ENCODE measurements at places on chromosomes 7 and 10.

GRCh38 chr10:124681091-124681490 is 63.1 kb downstream of the FAM53B start:
- no peak for DNase-seq

- DNase-seq = no peak
Measured at GRCh38 chr10:97713826-97714400, 383 bp downstream of the MARVELD1 start.

GRCh38 chr7:35365523-35365922 is 111.6 kb upstream of the TBX20 start:
- DNase-seq = no peak

- DNase-seq = no peak
Measured at GRCh38 chr7:96361116-96361857, 39.4 kb upstream of the SLC25A13 start.

DNA sequence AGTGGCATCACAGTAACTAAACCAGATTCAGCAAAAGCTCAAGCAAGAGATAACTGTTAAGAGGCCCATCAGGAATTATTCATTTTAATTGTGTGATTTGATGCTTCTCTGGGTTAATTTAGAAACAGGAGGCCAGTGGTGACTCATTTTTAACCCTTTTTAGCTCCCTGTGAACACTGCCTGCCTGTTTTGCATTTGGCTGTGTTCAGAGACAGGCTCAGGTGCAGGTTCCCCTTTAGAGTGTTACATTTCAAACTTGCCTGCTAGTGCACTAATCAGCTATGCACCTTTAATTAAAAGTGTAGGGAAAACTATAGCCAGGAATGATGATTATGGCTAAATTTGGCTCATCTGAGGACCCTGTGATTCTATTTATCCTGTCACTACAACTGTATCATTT is 6.5 kb downstream of the STAMBPL1 start:
- no peak for DNase-seq

GRCh38 chr7:44695756-44696155 is 52.9 kb upstream of the ZMIZ2 start:
- DNase-seq = no peak

DNA sequence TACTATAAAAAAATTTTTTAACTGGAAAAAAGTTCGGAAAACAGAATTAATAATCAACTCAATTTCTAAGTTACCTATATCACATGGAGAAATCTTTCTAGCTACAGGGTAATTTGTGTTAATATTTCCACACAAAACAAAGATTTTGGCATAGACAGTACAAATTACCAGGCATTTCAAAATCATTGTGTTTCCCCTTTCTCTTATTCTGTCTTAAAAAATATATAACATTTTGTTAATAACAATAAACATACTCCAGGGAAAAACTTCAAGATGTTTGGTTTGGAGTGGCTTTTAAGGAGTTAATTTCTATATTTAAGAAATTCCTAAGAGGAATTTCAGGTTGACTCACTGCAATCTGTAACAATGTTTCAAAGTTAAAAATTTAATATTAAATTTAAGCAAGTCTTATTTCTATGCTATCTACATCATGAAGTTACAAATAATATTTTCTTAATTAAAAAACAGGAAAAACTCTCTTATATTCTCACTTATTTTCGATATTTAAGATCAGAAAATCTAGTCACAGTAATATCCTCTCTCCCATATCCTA is 132.6 kb downstream of the NRBF2 start:
- no peak for DNase-seq

DNA sequence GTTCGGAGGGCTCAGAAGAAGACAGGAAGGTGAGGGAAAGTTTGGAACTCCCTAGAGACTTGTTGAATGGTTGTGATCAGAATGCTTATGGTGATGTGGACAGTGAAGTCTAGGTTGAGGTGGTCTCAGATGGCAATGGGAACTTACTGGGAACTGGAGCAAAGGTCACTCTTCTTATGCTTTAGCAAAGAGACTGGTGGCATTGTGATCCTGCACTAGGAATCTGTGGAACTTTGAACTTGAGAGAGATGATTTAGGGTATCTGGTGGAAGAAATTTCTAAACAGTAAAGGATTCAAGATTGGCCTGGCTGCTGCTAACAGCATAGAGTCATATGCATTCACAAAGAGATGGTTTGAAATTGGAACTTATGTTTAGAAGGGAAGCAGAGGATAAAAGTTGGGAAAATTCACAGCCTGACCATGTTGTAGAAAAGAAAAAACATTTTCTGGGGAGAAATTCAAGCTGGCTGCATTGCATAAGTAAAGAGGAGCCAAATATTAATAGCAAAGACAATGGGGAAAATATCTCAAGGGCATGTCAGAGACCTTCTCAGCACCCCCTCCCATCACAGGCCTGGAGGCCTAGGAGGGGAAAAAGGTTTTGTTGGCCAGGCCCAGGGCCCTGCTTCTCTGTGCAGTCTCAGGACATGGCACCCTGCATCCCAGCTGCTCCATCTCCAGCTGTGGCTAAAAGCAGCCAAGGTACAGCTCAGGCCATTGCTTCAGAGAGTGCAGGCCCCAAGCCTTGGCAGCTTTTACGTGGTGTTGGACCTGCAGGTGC is 26.0 kb upstream of the ARHGAP12 start:
- DNase-seq = no peak

DNA sequence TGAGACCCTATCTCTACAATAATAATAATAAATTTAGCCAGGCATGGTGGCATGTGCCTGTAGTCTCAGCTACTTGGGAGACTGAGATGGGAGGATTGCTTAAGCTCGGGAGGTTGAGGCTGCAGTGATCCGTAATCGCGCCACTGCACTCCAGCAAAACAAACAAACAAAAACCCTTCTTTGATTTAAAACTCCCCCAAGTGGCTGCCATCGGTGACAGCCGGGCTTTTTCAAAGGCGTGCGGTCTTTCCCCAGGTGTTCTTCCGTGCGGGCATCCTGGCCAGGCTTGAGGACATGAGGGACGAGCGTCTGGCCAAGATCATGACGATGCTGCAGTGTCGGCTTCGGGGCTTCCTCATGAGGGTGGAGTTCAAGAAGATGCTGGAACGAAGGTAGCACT is 1.9 kb upstream of the MYH16 start:
- DNase-seq = no peak

- DNase-seq = no peak
Measured at GRCh38 chr10:1187855-1188557, 131.8 kb downstream of the WDR37 start.

- DNase-seq = no peak
Measured at GRCh38 chr7:2018569-2019460, 213.9 kb downstream of the MAD1L1 start.

GRCh38 chr10:46079831-46080585 is 33.9 kb upstream of the MSMB start:
- no peak for DNase-seq

GRCh38 chr7:378041-378420 is 88.1 kb downstream of the FOXL3 start:
- DNase-seq = no peak

GRCh38 chr10:106957823-106958588 is 206.5 kb downstream of the SORCS1 start:
- no peak for DNase-seq

GRCh38 chr7:20470726-20471125 is 140.0 kb downstream of the ITGB8 start:
- DNase-seq = no peak

- DNase-seq = no peak
Measured at GRCh38 chr10:77633376-77633775, 4.2 kb downstream of the KCNMA1 start.

GRCh38 chr10:89213191-89213808 is 6.2 kb upstream of the CH25H start:
- no peak for DNase-seq

- no peak for DNase-seq
Measured at GRCh38 chr7:157516311-157516710, 179.5 kb downstream of the DNAJB6 start.

GRCh38 chr10:48246501-48246900 is 28.0 kb downstream of the FRMPD2 start:
- no peak for DNase-seq

GRCh38 chr10:84820596-84820995 is 492.2 kb downstream of the CCSER2 start:
- no peak for DNase-seq

DNA sequence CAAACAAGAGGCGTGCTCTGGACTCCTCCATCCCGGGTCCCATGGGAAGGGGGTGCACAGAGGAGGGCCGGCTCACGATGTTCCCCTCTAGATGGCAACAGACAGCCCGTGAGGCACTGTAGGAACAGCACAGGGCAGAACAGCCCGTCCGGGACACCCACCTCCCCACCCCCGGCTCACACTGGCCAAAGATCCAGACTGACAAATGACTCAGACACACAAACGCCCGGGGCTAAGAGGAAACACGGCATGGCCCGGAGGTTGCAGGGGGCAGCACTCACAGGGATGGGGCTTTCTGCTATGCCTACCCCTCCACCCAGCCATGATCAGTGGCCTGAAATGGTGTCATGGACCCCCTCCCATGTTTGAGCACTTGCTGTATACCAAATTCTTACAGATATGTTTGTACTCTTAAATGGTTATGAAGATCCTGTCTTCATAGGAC is 4.9 kb upstream of the ELN start:
- no peak for DNase-seq

DNA sequence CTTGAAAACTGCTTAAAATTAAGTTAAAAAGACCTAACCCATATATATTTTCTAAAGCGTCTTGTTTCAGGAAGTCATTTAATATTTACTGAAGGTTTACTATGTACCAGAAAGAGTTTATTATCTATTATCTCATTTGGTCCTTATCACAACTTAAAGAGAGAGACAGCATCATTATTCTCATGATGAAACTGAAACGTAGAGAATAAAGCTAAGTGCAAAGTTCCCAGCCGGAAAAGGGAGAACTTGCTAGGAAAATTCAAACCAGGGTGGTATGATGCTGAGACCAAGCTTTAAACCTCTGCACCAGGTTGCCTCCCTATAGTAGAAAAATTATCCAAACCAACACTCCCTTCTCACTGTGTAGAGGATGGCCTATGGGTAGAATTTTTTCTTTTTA is 207.7 kb upstream of the BMPER start:
- no peak for DNase-seq

DNA sequence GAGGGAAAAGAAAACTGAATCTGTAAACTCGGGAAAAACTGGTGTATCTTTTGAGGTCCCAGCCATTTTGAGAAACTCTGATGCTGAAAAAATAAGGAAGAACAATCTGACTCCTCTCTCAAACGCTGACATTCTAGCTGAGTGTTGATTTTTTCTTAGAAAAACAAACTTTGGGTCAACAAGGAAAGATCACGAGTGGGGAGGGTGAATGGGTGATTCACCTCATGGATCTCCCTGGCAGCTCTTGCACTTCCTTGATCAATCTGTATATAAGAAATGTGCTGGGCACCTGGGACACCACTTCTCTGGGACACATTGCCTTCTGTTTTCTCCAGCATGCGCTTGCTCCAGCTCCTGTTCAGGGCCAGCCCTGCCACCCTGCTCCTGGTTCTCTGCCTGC is at the start of gene PIP:
PIP (plus strand) TSS at position 297 of the 400 bp plus-strand sequence; CDS start at position 337, 40 bp downstream.
- no peak for DNase-seq

DNA sequence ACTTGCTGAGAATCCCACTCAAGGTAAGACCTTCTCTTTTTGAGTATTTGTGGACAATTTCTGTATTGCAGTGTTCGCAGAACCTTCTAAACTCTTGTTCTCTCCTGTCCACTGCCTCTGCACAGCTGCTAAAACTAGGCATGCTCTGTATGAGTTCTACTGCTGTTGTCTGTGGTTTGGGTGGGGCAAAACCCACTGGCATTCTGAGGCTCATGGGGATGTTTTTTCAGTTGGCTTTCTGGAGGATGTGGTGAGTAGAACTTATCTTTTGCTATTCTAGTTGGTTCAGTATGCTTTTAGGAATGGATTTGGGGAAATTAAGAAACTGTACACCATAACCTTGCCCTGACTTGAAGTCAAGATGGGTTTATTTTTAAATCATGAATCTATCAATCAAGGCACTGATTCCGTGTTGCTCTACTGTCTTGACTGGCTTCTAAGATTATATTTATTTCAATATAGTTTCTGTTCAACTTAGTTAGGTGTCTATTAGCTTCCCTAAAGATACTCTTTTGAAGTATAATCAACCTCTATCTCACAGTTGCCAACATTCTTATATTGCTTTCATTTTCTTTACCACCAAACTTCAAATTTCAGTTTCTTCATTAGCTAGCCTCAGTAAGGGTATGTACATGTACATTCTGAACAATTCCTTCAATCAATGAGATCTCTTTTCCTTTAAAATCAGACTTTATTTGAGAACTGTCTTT is 25.0 kb upstream of the C1GALT1 start:
- DNase-seq = no peak

DNA sequence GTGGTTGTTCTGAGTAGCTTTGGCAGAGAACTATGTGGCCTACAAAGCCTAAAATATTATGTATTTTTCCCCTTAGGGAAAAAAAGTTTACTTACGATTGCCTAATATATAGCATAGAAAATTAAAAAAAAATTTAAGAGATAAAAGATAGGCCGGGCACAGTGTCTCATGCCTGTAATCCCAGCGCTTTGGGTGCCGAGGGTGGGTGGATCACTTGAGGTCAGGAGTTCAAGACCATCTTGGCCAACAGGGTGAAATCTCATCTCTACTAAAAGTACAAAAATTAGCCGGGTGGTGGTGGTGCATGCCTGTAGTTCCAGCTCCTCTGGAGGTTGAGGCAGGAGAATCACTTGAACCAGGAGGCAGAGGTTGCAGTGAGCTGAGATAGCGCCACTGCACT is 439.2 kb upstream of the KLF6 start:
- no peak for DNase-seq

DNA sequence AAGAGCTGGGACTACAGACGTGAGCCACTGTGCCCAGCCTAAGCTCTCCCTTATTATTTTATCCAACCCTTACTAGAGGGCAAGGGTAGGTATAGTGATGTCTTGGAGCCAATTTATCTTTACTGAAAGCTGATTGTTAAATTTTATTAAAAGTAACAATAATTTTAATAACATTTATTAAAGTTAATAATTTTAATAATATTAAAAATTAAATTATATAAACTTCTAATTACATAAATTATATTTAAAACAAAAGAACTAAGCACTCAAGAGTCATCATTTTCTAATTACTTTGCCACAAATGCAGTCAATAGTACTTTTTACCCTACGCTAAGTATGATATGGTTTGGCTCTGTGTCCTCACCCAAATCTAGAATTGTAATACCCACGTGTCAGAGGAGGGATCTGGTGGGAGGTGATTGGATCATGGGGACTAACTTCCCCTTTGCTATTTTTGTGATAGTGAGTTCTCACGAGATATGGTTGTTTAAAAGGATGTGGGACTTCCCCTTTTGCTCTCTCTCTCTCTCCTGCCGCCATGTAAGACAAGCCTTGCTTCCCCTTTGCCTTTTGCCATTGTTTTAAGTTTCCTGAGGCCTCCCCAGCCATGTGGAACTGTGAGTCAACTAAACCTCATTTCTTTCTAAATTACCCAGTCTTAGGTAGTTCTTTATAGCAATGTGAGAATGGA is 58.4 kb upstream of the ETV1 start:
- DNase-seq = no peak

- no peak for DNase-seq
Measured at GRCh38 chr7:80520199-80520598, 8.3 kb upstream of the GNAT3 start.
